ENCODE measurements at places on chromosomes 13 and 19.

GRCh38 chr19:39342647-39343305 lies 555 bp downstream of the SAMD4B start:
- no peak for DNase-seq

DNA sequence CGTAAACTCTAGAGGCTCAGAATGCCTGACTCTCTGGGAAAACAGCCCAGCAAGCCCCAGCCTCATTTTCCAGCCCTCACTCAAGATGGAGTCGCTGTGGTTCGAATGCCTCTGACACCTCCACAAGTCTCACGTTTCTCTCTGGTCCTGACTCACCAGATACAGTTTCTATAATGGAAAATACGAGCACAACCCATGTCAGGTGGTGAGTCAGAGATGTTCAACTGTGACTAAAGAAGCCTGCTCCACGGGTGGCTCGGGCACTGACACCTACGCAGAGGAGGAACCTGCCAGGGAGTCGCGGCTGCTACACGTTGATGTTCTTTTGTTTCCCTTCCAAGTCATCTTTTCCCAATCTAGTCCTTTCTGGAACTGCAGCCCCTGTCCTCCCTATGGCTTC lies 87.1 kb upstream of the STK24 start:
- no peak for DNase-seq

GRCh38 chr13:114059946-114060860 lies 72.2 kb downstream of the RASA3 start:
- DNase-seq: no peak

DNA sequence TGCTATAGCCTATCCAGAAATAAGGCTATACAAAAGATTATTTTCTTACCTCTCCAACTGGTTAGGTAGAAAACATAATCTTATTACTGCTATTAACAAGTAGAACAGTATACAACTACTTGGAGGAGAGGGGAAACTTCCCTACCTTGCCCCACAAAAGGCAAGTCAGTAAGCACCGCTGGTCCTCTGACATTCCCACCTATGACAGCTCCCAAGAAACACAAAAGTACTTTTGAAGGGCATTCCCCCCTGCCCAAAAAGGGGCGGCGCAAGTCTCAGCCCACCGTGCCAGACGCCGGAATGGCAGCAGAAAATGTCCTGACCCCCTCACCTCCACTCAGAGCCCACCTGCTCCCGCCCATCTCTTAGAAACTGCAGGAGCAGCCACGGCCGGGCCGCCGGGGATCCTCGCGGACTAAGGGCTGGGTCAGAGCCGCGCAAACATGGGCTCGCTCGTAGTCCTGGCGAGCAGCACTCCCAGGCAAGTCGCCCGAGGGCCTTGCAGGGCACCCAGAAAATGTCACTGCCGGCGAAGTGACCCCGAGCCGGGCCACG lies 437 bp downstream of the SUCLA2 start:
- DNase-seq: no peak

DNA sequence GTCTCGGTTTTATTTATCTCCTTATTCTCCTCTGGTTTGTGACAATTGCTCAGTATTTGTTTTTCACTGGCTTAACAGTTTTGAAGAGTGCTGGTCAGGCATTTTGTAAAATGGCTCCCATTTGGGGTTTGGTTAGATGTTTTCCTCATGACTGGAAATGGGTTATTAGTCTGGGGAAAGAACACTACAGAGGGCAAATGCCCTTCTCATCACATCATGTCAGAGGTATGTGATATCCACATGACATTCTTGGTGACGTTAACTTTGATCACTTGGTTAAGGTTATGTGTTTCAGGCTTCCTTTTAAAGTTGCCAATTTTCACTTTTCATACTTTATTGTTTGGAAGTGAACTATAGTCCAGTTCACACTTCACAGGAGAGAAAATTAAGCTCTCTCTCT lies 74.8 kb upstream of the KLHL1 start:
- DNase-seq: no peak

- no peak for DNase-seq
These were observed 369.3 kb downstream of the DLEU7 start for GRCh38 chr13:50474088-50474662.

DNA sequence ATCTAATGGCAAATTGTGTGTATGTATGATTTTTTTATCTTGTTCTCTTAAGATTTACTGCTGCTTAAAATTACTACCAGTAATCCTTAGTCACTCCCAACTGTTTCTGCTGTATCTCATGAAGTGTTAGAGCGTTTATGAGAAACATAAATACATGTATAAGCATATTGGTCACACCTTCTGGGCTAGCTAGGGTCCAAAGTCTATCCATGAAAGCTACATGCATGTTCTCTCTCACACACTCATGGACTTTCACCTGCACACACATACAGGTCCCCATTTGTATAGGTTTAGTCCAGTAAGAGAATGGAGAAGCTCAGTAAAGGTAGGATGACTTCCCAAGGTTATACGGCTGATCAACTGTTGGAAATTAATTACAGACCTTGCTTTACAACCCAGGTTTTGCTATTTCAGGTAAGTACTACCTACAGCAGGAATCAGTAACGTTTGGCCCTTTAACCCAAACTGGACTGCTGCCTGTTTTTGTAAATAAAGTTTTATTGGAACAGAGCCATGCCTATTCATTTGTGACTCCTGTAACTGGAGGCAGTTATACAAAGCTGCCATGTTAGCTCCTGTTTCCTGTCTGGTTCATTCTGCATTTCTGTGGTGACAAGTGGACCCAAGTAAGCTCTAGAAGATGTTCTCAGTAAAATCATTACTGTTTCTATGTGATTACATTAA lies 15.3 kb downstream of the METTL21C start:
- no peak for DNase-seq

DNA sequence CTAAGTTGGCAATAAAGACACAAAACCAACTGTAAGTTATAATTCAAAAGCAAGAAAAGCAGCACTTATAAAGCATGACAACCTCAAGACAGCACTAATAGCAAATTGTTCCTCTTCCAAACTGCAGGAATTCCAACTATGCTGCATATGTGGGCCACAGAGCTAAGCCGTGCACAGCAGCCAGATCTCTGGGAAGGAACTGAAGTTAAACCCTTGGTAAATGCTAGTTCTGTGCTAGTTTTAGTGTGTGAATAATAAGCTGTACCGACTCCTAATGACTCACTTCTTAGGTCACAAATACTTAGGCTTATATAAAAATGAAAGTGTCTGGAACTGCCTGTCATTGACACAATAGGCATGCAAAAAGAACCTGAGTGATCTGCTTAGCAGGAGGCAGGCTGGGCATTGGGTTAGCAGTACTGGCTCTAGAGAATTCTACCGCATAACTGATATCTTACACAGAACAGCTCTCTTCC lies 21.2 kb upstream of the GTF3A start:
- no peak for DNase-seq

DNA sequence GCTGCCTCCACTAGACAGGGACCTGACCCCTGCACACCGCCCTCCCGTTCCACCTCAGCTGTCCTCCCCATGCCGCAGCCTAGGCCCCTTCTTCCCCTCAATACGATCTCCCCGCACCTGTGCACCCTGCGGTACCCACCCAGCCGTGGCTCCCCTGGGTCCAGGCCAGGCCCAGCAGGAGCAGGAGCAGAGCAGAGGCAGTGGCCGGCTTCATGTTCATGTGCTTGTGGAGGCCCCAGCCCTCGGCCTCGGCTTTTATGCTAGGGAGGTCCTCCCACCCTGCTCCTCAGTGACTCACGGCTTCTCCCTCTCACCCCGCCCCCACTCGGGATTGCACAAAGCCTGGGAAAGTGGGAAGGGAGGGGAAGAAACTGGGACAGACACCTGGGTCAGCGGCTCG lies 11.4 kb upstream of the KRTDAP start:
- no peak for DNase-seq

GRCh38 chr19:13797870-13798269 lies 2.6 kb downstream of the ZSWIM4 start:
- DNase-seq: no peak

- DNase-seq: no peak
These were observed 79.2 kb downstream of the SIPA1L3 start for GRCh38 chr19:37986048-37986750.

- no peak for DNase-seq
These were observed 15.4 kb downstream of the PIP5K1C start for GRCh38 chr19:3684817-3685410.

DNA sequence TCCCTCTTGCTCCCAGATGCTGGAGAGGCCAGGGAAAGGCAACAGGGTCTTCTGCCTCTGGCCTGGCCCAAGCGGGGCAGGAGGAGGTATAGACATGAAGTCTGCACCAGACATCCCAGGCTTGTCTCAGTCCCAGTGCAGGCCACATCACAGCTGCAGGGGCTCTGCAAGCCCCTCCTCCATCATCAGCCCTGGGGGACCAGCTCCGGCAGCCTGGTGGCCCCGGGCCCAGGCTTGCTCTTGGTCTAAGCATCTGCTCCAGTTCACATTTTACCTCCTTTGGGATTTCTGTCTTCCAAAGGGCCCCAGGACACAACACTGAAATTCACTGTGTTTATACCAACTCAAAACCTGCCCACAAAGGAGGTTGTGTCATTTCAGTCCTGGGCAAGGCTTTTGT lies 359.4 kb downstream of the ZNF536 start:
- DNase-seq: no peak

- no peak for DNase-seq
These were observed 196.3 kb downstream of the LHFPL6 start for GRCh38 chr13:39406688-39407087.

- DNase-seq: no peak
These were observed 13.0 kb downstream of the NUDT15 start for GRCh38 chr13:48050550-48050949.

- DNase-seq: no peak
These were observed 7.1 kb downstream of the CATSPERD start for GRCh38 chr19:5727453-5728050.

DNA sequence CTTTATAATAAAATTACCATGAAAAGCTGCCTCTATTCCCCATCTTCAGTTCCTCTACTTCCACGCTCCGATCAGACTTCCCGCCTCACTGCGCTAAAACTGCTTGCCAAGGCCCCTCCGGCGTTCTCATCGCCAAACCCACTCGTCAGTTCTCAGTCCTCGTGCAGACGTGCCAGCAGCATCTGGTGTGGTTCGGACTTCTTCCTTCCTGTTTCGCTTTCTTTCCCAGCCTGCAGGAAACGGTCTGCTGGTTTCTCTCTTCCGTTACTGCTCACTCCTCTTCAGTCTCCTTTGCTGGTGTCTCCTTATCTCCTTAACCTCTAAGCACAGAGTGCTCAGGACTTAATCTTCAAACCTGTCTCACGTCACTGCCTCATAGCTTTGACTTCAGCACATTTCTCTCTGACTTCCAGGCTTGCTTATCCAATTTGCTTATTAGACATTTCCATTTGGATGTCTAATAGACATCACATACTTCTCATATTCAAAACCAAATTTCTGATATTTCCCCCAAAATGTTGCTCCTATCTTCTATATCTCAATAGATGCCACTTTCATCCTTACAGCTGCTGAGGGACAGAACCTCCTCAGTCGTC lies 40.3 kb downstream of the RCBTB2 start:
- DNase-seq: no peak

GRCh38 chr13:76709851-76710250 lies 176.4 kb downstream of the KCTD12 start:
- no peak for DNase-seq

DNA sequence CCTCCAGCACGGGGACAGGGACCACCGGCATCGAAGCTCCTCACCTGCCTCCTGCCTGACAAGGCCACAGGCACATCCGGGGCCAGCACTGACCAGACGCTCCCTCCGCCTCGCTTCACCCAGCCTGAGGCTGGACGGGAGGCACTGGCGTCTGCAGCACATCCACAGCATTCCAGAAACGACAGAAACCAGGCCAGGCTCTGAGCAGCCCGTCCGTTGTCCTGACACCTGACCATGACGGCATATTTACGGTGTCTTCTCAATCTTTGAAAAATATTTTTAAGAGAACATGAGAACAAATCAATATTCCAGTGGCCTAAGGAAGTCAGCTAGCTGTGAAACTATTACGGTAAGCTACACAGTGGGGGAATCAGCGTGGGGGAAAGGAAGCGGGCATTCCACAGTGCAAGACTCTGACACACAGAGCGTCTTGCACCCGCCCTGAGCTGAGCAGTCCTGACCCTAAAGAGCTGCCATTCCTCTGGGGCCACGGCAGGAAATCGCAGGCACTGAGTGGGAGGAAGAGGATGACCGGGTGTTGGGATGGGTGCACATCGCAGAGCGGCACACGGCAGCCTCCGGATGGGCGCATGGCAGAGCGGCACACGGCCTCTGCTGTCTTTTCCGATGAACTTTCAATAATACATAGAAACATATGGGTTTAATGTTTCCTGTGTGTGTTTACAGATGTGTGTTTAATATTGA lies 26.8 kb downstream of the RASA3 start:
- DNase-seq: no peak

DNA sequence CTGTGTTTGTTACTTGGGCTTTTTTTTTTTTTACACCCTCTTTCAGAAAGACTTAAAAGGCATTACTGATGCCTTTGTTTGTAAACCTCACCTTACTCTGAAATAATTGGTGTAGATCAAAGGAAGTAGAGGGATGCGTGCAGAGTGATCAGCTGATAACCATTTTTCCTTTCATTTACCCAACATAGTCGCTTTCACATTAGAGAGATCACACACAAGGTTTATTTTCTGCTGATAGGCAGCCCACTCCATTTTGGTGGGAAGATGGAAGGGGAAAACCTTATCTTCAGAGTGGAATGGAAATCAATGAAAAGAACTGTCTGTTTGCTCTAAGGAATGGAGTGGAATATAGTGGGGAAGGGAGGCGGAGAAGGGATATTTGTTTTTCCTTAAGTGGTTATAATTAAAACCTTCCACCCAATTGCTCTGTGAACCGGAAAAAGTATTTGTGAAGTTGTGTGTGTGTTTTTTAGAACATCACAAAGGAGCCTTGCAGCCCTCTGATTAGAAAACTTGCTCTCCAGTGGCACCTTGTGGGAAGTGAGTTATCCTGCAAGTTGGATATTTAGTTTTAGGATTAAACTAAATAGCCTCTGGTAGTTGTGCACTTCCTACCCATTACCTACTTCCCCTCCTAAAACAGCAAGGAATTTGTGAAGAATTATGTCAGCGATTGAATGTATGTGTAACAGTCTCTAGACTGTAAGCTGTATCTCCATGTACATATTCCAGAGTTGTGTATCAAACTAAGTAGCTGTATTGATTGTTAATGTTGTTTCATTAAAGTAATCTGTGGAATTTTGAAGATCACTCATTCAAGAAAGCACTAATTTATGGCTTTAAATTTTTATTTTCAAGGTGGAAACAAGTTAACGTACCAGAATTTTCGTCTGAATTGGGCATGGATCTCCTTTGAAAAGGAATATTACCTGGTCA lies 76.8 kb downstream of the FREM2 start:
- no peak for DNase-seq

GRCh38 chr13:103007427-103007762 lies 58.8 kb downstream of the SLC10A2 start:
- no peak for DNase-seq

- DNase-seq: no peak
These were observed 1.6 kb upstream of the ZNF567 start for GRCh38 chr19:36685835-36686234.

DNA sequence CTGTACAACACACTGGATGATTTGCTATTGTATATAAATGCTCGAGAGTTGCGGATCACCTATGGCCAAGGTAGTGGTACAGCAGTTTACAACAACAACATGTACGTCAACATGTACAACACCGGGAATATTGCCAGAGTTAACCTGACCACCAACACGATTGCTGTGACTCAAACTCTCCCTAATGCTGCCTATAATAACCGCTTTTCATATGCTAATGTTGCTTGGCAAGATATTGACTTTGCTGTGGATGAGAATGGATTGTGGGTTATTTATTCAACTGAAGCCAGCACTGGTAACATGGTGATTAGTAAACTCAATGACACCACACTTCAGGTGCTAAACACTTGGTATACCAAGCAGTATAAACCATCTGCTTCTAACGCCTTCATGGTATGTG lies 21.5 kb downstream of the OLFM4 start:
- DNase-seq: no peak
